Renal pelvis (tissue), 12 donors: ENCODE measurements at places on chromosomes 6 and 20. TPM values are rescaled to one million over a fixed set of nuclear protein-coding genes. Genes with fewer than 3 reads are reported as not detected.

The PHACTR3 gene
- 10.2 TPM for polyA plus RNA-seq

GRCh38 chr6:36593569-36594028, 563 bp upstream of the SRSF3 start:
- DNase-seq: peak; percentile 64

DNA sequence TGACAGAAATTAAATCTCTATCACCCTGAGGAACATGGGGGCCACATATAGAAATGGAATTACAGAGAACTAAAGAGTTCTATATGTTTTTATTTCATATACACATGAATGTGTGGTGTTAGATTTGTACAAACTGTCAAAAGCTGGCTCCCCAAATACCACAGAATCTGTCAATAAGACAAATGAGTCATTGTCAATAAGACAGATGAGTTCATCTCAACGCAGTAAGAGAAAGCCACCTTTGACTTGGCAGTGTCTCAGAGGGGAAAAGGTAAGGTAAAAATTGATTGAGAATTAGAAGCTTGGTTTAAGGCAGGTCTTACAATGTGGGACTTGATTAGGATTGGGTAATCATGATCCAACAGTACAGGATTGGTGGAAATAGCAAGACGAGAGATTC, 124.2 kb upstream of the GPR6 start:
- no peak for DNase-seq

The SMOC2 gene
- polyA plus RNA-seq: 21.5 TPM

GRCh38 chr20:62708591-62709536, at the start of gene NTSR1:
Gene NTSR1 (plus strand): TSS chr20:62708836. CDS start chr20:62709208, 372 bp downstream.
- no peak for DNase-seq

The RAB44 gene
- polyA plus RNA-seq: 0.10 TPM

GRCh38 chr6:45256697-45257695, 71.1 kb upstream of the RUNX2 start:
- DNase-seq: no peak

The GGTLC1 gene
- polyA plus RNA-seq: not detected

- DNase-seq: no peak
These were observed 694.3 kb upstream of the FLRT3 start for GRCh38 chr20:15031546-15032351.

- no peak for DNase-seq
These were observed 7.4 kb upstream of the FGD2 start for GRCh38 chr6:36997811-36998722.

GRCh38 chr6:112193117-112193516, 61.2 kb downstream of the LAMA4 start:
- DNase-seq: no peak

GRCh38 chr6:17974570-17975368, 12.7 kb downstream of the KIF13A start:
- no peak for DNase-seq

DNA sequence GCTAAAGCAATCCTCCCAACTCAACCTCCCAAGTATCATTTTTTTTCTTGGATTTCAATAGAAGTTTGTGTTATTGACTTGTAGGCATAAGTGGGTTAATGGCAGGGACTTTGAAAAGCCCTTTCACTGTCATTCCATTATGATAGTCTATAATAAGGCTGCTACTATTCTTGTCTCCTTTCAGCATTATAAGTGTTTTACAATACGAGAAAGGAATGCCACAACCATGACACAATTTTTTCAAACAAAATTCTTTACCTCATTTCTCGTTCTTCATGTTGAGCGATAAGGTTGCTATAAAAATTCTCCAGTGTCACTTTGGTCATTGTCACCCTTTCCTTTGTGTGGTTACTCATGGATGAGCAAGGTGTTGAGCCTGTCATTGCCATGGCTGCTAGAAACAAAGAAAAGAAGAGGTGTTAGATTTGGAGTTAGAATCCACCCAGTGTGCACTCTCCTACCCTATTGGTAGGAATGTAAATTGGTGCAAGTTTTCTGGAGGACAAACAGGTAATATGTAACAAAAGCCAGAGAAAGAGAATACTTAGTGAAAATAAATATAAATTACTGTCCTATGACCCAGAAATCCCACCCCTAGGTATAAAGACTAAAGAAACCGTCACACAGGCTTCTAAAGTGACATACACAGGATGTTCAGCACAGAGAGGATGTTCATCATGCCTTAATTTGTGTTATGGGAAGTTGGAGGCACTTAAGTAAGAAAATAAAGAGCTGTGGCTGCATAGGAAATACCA, 7.3 kb downstream of the STK38 start:
- DNase-seq: no peak

DNA sequence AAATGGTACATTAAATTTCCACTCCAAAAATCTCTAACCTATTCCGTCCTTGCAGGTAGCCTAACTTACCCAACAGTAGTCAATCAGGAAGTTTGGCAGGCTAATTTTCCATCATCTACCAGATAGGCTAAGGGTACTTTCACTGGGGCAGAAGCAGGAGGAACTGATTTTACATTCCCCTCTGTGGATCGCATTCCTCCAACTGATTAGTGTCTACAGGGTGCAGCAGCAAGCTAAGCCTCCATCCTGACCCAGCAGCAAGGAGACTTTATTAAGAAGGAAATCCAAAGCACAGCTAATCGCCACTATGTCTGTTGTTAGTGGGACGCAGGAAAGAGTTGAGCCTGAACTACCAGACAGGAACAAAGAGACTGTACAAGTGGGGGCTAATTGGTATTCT, 143.2 kb upstream of the RUNX2 start:
- DNase-seq: no peak

- no peak for DNase-seq
These were observed 10.1 kb upstream of the AKAP12 start for GRCh38 chr6:151229401-151230276.

The THBS2 gene
- 16.1 TPM for polyA plus RNA-seq

GRCh38 chr20:1918491-1919165, 23.4 kb downstream of the SIRPA start:
- no peak for DNase-seq

GRCh38 chr6:158703111-158703836, 53.4 kb downstream of the SYTL3 start:
- no peak for DNase-seq

DNA sequence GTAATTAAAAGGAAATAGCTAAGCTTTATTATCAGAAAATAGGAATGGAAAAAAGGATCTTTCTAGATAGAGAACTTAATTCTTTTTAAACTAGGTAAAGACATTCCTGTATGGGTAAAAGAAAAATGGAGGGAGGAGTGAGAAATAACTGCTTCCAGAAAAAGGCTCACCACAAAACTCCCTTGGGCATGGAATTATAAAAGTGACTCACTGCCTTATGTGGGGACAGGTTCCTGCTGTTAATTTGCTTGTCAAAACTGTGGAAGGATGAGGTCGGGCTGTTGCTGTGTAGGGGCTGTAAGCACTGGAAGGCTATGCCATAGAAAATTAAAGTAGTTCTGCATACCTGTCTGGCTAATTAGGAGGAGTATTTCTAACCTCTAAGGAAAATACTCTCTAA, 158.7 kb downstream of the UBE3D start:
- peak; percentile 22 for DNase-seq

GRCh38 chr20:34713194-34713943, 9.2 kb downstream of the TP53INP2 start:
- no peak for DNase-seq

The ACSS2 gene
- 43.3 TPM for polyA plus RNA-seq

DNA sequence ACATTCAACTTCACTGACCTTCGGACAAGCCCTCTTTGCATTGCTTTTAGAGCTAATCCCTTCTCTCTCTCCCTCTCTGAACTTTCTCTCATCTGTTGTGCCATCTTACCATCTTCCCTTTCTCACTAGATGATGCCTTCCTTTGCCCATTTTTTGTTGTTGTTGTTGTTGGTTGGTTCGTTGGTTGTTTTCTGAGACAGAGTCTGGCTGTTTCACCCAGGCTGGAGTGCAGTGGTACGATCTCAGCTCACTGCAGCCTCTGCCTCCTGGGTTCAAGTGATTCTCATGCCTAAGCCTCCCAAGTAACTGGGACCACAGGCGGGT, 18.8 kb downstream of the MAP3K5 start:
- no peak for DNase-seq

DNA sequence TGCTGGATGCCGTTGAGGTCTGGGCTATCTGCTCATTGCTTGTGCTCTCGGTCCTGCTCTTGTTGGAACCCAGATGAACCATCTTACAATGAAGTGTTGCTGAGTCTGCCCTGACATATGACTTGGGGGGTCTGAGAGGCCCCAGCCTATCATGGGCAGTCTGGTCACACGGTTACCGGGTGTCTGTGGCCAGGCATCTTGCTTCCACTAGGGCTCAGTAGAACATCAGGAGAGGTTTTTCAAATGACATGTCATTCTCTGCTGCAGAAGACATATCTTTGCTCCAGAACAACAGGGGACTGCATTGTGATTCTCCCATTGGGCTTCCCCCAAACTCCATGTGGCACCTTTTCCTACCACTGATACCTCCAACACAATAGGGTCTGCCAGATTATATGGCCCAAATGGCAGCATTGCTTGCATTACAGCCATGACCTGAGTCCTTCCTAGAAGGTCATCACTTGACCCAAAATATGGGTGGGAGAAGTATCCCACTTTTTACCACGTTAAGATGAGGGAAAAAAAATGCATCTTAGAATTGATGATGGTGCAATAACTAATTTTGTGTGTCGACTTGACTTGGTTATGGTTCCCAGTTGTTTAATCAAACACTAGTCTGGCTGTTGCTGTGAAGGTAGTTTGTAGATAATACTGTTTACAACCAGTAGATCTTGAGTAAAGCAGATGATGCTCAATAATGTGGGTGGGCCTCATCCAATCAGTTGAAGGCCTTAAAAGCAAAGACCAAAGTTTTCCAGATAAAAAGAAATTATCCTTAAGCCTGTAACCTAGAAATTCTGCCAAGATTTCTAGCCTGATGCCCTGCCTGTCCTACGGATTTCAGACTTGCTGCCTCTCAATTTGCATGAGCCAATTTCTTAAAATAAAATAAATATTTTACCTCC, 241.0 kb downstream of the QKI start:
- DNase-seq: no peak

The SAPCD1 gene
- 10.7 TPM for polyA plus RNA-seq

The MPIG6B gene
- polyA plus RNA-seq: 1.5 TPM

- no peak for DNase-seq
These were observed 64.1 kb upstream of the BEND6 start for GRCh38 chr6:56890683-56891429.

- DNase-seq: no peak
These were observed 9.5 kb downstream of the FAM120B start for GRCh38 chr6:170316071-170316470.

GRCh38 chr6:168162366-168162765, 83.4 kb upstream of the FRMD1 start:
- DNase-seq: no peak

- no peak for DNase-seq
These were observed 41.4 kb downstream of the DTNBP1 start for GRCh38 chr6:15621203-15622044.

- no peak for DNase-seq
These were observed 3.0 kb downstream of the CDH4 start for GRCh38 chr20:61254881-61255626.

- DNase-seq: no peak
These were observed 87.0 kb downstream of the SGK1 start for GRCh38 chr6:134230940-134231339.

- peak; percentile 80 for DNase-seq
These were observed at the start of gene NECAB3 for GRCh38 chr20:33674294-33675135. Gene NECAB3 (minus strand): TSS chr20:33674428. CDS start chr20:33674352, 76 bp downstream.

The DEFB124 gene
- 0.70 TPM for polyA plus RNA-seq
